H7 (cell line): ENCODE measurements at places on chromosomes 4 and X. TPM values are rescaled to one million over a fixed set of nuclear protein-coding genes. Genes with fewer than 3 reads are reported as not detected.
A peak's percentile ranks its signal among the peaks of the same experiment; 100 is the strongest.

GRCh38 chr4:52038103-52038912, at the start of gene SGCB:
TSS of gene SGCB (minus strand) at chr4:52038299. CDS start at chr4:52038259, 40 bp downstream.
- DNase-seq = peak; percentile 92

RAB40A gene
- 0.10 and 0.52 TPM in 2 replicates for total RNA-seq

GRCh38 chr4:155140889-155141288, 67.5 kb upstream of the NPY2R start:
- no peak for DNase-seq

- peak; percentile 75 for DNase-seq
These were observed 2.7 kb upstream of the GEMIN8 start for GRCh38 chrX:14032406-14032805.

- DNase-seq = no peak
These were observed 20.4 kb downstream of the PRPS2 start for GRCh38 chrX:12811658-12812057.

DNA sequence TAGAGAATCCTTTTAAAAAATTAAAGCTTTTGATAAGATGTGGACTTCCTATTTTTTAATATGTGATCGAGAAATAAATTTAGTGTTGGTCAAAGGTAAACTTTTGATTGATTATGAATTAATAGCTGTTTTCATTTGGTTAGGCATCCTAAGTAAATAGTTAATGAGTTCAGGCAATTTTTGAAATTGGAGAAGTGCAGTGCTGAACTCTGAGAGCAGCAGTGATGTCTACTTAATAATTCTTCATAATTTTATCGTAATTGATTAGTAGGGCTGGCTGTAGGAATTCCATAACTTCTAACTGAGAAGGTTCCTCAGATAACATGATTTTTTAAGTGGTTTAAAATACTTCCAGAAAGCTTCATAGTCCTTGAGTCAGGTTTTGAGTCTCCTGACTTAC, 1.5 kb downstream of the MND1 start:
- DNase-seq = no peak

RHOH gene
- 1.4 and 2.1 TPM in 2 replicates for total RNA-seq

DNA sequence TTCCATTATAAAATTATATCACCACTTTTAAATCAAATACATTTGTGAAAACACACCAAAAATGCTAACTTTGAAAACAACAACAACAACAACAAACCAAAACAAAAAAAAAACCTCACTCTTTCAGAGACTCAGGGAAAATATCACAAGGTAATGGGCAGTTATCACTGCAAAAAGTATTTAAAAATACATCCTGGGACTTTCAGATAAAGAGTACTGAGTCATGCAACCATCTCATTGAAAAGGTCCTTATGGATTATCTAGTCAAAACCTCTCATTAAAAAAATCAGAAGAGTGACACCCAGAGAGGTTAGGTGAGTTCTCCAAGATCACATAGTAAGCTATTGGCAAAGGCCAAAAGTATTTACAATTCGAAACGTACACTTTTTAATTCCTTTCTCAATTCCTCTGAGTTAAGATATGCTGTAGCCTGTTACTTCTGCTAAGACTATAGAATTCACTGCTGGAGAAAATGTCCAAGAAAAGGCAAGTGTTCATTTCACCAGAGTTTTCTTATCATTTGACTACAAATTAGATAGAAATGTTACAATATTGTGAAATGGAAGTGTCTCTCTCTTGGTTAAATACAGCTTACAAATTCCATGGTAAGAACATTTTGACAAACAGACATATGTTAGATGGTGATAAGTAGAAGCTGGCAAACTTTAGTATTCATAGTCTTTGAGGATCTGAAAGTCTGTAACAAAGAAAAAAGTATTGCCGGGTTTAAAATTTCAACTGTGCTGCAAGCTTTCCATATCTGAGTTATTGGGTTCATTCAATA, 9.3 kb downstream of the STX18 start:
- no peak for DNase-seq
